ENCODE measurements at places on chromosomes 4 and X.

- no peak for DNase-seq
These were observed 127.5 kb upstream of the RADX start for GRCh38 chrX:106484233-106484632.

- no peak for DNase-seq
These were observed 578 bp downstream of the CHIC2 start for GRCh38 chr4:54063737-54064316.

GRCh38 chr4:1012034-1012739, 761 bp downstream of the FGFRL1 start:
- peak; percentile 69 for DNase-seq

DNA sequence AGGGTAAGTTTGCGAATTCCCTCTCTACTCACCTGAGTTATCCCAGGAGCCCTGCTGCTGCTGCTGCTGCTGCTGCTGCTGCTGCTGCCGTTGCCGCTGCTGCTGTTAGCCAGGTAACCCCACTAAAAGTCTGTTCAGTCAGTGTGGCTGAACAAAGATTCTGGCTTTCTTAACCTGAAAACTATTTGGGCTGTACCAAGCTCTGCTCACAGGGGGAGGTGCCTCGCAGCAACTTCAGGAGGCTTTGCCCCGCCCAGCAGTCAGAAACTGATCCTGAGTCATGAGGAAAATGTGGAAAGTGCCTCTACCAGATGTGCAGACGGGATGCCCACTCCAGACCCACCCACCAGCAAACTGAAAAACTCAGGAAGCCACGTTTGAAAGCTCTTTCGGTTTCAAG, at the start of gene CAPN6:
Gene CAPN6, minus strand, starts transcription at position 145 of the 400 bp plus-strand sequence. CDS start 6,547 bp downstream, outside the sequence.
- DNase-seq: no peak

GRCh38 chrX:71532078-71532752, 689 bp upstream of the OGT start:
- peak; percentile 53 for DNase-seq

DNA sequence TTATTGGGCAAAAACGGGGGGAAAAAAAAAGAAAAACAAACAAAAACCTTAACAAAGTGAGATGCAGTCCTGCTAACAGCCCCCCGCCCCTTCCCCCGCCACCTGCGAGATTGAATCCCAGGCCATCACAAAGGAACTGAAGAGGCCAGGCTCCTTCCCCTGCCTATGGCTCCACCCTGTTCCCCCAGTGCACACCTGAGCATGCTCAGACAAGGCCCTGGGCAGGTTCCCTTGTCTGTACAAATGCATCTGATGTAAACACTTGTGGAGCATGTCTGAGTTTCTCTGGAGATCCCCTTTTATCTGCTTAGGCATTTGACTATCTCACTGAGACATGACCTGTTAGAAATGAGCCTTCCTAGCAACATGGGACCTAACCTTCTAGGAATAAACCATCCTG, 983.7 kb upstream of the PABPC4L start:
- no peak for DNase-seq

GRCh38 chr4:75881476-75881875, 20.8 kb downstream of the PPEF2 start:
- DNase-seq: no peak

GRCh38 chrX:153925739-153926551, at the start of gene ARHGAP4:
ARHGAP4 (minus strand) TSS chrX:153926264; CDS start chrX:153926202, 62 bp downstream.
- DNase-seq: no peak

DNA sequence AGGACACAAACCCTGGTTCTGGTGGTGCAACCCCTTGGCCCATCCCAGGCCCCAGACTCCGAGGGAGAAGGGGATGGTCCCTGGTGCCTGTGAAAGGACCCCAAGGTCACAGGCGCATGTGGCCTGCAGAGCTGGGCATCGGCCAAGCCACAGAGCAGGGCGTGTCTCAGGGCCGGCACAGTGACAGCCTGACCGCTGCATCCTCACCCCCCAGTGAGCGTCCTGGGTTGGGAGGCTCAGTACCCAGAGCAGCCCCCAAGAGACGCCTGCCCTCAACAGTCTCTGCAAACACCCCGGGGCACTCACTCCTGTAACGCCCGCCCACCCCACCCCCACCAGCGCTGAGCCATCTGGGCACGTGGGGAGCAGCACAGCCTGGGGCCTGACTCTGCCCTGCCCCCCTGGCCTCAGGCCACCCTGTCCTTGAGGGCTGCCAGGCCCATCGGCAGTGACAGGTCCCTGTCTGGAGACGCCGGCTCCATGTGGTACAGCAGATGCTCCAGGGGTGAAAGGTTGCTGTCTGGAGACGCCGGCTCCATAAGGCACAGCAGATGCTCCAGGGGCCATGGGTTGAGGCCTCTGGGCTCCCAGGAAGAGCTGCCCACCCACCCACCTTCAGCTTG, 24.5 kb upstream of the CPLX1 start:
- no peak for DNase-seq

DNA sequence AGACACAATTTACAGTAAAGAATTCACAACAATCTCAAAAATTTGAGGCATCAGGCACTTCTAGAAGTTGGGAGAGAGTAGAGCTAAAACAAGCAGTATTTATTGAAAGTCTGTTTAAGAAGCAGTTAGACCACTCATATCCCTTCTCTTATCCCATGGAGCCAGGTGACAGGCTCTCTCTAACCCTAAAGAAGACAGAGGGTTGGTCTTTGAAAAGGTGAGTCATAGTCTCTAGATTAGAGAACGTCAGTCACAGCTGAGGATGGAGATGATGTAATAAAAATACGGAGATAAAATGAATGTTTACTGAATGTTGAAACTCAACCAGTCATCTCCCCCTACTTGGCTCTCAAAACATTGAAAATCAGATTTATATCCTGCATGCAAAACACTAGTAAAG, 223.8 kb downstream of the CHIC2 start:
- DNase-seq: no peak

GRCh38 chr4:80495865-80496264, 160.3 kb downstream of the CFAP299 start:
- no peak for DNase-seq

DNA sequence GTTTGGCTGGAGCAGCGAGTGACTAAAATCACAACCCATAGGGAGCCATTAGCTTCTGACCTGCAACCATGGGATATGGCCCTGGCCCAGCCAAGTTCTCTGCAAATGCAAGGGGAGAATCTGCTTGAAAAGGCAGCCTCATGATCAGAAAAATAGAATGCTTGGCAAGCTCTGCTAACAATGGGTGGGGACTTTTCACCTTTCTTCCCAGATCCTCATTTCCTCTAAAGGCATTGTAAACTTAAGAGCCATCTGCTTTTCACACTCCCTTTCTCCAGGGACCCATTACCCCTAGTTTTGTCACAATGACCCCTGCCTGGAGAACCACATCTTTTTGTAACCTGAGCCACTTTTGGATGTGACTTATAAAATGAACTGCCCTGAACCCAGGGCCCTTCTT, 104.3 kb downstream of the PARM1 start:
- no peak for DNase-seq

Measured in astrocyte of the spinal cord (primary cell).